ENCODE measurements at places on chromosomes 2 and 18.

GRCh38 chr2:240232961-240233884, 92.8 kb upstream of the OTOS start:
- DNase-seq, result peak; percentile 85

GRCh38 chr2:239959059-239959971, 65.8 kb downstream of the NDUFA10 start:
- DNase-seq, result no peak

GRCh38 chr2:10934308-10934978, 22.7 kb downstream of the KCNF1 start:
- no peak for DNase-seq

DNA sequence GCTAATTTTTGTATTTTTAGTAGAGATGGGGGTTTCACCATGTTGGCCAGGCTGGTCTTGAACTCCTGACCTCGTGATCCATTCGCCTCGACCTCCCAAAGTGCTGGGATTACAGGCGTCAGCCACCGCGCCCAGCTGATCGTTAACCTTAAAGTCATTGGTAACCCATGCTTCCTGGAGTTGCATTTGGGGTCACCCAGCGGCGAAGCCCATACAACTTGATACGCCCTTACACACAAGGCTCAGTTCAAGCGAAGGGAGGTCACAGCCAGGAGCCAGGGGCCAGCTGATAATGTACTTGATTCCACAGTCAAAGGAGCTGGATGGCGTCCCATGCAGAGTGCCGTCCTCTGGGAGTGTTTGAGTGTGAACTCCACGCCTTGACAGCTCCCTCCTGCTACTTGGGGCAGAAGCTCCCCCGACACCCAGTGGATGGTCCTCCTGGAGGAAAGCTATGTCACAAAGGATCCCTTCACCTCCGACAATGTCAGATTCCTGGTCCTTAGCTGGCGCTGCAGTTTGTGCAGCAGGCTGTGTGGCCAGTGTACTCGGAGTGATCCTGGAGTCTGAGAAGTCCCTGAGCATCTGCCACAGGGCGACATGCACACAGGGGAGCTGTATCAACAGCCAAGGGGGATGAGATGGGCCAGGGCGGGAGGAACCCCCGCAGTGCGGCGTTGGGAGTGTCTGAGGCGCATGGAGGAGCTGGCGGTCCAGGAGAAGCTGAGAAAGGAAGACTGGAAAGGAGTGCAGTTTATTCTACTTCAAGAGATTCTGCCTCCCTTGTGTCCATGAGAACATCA, 7.9 kb downstream of the CLHC1 start:
- no peak for DNase-seq
